Cardiac septum (tissue), 1 donor: ENCODE measurements at places on chromosomes 1 and 21. TPM values are rescaled to one million over a fixed set of nuclear protein-coding genes. Genes with fewer than 3 reads are reported as not detected.

GRCh38 chr1:195738966-195739650 is 869.1 kb downstream of the KCNT2 start:
- DNase-seq: no peak

DNA sequence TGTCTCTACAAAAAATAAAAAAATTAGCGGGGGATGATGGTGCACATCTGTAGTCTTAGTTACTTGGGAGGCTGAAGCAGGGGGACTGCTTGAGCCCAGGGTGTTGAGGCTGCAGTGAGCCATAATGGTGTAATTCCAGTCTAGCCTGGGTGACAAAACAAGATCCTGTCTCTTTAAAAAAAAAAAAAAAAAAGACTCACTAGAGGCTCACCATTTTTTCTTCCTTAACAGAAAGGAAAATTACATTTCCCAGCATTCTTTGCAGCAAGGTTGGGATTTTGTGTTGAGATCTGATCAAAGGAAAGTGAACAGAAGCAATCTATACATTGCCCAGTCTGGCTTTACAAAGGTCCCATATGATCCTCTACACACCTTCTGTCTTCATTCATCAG is 21.5 kb downstream of the GFI1 start:
- DNase-seq: no peak

- no peak for DNase-seq
These were observed 139.7 kb downstream of the MAGI3 start for GRCh38 chr1:113530021-113530420.

DNA sequence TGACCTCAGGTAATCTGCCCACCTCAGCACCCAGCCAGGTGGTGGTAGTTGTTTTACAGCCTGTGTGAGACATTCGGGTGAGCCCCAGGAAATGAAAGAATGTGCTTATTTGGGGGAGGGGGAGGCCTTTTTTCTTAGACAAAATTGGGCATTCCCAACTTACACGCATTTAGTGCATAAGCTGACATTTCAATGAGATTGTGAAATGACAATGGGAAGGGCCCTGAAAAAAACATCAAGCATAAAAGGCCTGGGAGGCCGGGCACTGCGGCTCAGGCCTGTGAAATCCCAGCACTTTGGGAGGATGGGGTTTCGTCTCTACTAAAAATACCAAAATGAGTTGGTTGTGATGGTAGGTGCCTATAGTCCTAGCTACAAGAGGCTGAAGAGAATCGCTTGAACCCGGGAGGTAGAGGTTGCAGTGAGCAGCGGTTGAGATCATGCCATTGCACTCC is 5.0 kb downstream of the GAS5 start:
- no peak for DNase-seq

- DNase-seq: no peak
These were observed 8.0 kb upstream of the PDE9A start for GRCh38 chr21:42645211-42646075.

DNA sequence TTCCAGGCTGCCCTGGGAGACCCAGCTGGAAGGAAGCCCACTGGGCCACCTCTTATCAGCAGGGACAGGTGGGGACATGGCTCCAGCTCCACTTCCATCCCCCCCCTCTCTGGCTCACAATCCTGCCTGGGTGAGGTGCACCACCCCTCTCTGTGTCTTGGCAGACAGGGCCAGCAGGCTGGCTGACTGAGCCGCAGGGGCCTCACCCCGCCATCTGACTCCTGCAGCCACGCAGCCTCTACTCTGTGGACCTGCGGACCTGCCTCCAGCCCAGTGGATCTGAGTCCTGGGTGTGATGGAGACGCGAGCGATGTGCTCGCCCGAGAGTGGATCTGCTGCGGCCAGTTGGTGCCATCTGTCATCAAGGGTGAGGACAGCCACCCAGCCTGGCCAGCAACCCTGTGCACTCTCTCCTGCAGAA is 30.1 kb downstream of the RCC2 start:
- DNase-seq: no peak

- DNase-seq: no peak
These were observed 14.4 kb upstream of the IFI6 start for GRCh38 chr1:27686223-27686990.

GBP5 gene
- total RNA-seq: 0.94 TPM

- DNase-seq: no peak
These were observed 161.5 kb downstream of the DNM3 start for GRCh38 chr1:172002725-172003345.

GRCh38 chr1:94772845-94773244 is 47.3 kb upstream of the SLC44A3 start:
- DNase-seq: no peak

GRCh38 chr1:216750031-216750627 is 26.9 kb upstream of the ESRRG start:
- no peak for DNase-seq

DNA sequence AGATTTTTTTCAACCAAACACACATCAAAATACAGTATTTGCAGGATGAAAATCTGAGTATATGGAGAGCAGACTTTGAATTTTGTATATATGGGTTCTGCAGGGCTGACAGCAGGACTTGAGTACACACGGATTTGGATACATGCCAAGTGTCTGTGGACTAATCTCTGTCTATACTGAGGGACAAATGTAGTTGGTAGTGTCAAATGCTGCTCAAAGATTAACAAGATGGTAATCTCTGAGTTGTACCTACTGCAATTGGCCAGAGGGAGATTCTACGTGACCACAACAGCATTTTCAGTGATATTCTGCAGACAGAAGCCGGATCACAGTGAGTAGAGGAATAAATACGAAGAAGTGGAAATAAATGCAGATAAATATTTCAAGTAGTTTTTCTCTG is 43.4 kb downstream of the SHCBP1L start:
- no peak for DNase-seq

DNA sequence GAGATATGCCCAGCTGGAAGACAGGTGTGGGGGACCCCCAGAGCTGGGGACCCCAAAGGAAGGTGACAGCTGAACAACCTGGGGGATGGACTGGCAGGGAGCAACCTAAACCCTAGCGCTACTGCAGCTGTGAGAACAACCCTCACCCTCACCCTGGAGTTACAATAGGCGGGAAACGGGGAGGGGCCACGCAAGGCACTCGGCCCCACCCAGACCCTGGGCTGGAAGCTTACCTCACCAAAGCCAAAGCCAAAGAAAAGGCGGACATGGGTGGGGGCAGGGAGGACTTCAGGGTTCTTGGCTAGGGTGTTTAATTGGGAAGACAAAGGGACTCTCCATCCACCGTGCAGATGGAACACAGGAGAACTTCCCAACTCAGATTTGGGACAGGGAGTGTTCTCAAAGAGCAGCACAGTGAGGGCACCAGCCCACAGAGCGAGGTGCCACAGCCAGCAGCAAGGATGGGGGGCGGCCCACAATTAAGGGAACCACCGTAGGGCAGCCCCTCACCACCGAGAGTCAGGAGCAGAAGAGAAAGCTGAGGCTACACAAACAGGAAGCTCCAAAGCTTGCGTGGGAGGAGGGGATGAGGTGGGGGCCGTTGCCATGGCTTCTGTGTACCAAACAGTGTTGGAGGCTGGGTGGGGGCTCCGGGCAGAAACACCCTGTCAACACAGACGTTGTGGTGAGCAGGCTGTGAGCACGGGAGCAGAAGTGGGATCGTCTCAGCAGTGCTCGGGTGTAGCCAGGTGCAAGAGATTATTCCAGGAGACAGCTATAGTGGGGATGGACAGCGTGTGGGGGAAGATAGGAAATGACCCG is 1.9 kb downstream of the TAGLN2 start:
- DNase-seq: peak; percentile 95

- DNase-seq: no peak
These were observed 34.4 kb downstream of the MAP3K21 start for GRCh38 chr1:233361876-233362275.
